Activated CD4-positive, alpha-beta memory T cell treated with anti-CD3 and anti-CD28 coated beads, Interleukin-2, amount 10 ng/mL, durations not matched to agents 7 days and 5 days (primary cell): ENCODE measurements at places on chromosomes 2 and 18.

DNA sequence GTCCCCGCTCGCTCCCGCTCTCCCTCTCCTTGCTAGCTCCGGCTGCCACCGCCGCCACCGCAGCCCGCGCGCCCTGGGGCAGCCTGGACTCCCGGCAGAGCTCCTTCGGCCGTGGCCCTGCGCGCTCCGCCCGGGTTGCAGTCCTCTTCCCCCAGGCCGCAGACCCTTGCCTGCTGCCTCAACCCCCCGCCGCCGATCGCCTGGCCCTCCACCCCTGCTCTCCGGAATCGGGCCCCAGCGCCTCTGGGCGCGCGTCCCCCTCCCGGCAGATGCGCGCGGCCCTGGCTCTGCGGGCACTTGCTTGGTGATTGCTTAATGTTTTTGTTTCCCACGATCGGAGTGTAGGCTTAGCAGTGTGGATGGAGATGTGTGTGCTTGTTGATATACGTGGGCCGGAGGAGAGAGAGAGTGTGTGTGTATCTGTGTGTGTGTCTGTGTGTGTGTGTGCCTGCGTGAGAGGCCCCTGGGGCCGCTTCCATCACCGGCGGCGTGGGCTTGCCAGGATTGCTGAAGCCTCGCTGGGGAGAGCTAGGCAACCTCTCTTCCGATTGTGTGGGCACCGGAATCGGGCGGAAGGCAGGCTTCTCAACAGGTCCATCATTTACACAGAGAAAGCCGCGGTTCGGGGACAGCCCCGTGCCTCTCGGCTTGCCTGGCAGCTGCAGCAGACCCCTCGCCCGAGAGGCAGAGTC is 877 bp downstream of the INHBB start:
- H3K4me1 ChIP-seq: peaks cover 17% of the 10 kb centered on the region
- no peak for DNase-seq
- peaks cover 60% of the 10 kb centered on the region for H3K27me3 ChIP-seq
- H3K4me3 ChIP-seq: peak overlapping the region; percentile 64

DNA sequence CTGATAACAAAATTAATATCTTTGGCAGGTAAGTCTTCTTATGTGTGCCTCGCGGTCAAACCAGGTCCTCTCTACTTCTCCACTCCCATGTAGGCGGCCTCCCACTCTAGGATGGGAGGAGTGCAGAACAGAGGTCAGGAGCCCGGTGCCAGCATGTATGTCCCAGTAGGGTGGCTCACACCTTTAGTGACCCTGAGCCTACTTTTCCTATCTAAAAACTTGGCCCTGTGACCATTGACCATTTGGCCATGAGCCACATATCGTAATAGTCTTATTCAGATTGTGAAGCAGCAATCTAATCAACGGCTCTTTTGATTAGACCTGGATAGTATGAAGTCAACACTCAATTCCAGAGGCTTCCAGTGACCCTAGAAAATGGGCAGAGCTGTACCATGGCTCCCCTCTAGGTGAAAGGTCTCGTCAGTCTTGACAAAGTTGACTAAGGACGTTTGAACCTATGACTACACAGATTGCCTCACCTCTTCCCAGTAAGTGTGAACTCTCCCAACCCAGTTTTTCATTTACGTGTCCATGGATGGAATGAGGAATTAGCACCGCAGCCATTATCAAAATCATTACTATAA is 17.1 kb upstream of the FABP1 start:
- no peaks in the 10 kb centered on the region for H3K36me3 ChIP-seq
- peaks cover 23% of the 10 kb centered on the region for H3K27me3 ChIP-seq
- no peaks in the 10 kb centered on the region for H3K4me1 ChIP-seq

- no peaks in the 10 kb centered on the region for H3K4me1 ChIP-seq
- no peak overlapping the region for H3K4me3 ChIP-seq
- H3K27ac ChIP-seq: no peak overlapping the region
- H3K27me3 ChIP-seq: peaks cover 22% of the 10 kb centered on the region
- no peak for DNase-seq
Measured at GRCh38 chr18:3875961-3876360, 426.0 kb downstream of the TGIF1 start.

DNA sequence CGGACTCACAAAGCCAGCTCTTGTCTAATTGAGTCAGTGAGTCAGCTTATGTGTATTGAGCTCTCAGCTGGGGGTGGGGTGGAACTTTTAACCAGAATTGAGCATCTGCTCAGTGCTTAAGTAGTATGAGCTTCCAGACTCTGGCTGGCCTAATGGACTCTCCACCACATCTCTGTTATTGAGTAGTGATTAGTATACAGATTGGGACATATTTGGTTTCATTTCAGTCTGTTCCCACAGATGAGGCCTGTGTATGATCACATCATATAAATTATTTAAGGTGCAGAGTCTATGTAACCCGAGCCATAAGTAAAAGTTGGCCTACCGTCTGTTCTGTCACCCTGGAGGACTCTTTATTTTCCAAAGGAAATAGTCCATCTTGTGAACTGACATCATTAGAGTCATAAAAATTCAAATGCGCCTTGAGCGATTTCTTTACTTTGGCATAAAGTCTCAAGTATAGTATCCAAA is 152.1 kb downstream of the THSD7B start:
- DNase-seq: no peak
- H3K36me3 ChIP-seq: no peaks in the 10 kb centered on the region
- H3K4me3 ChIP-seq: no peak overlapping the region
- H3K4me1 ChIP-seq: no peaks in the 10 kb centered on the region

- H3K27me3 ChIP-seq: peaks cover 2% of the 10 kb centered on the region
- H3K27ac ChIP-seq: no peak overlapping the region
- no peak overlapping the region for H3K4me3 ChIP-seq
- no peaks in the 10 kb centered on the region for H3K4me1 ChIP-seq
- peaks cover 14% of the 10 kb centered on the region for H3K36me3 ChIP-seq
Measured at GRCh38 chr18:79531386-79531785, 135.7 kb downstream of the NFATC1 start.
